NCI-H187 treated with DMSO at 0.1 percent for 48 hours (cell line): ENCODE measurements at places on chromosomes 7 and 10.

- no peak for DNase-seq
Observed at GRCh38 chr10:122251459-122252255, 19.4 kb upstream of the BTBD16 start.

DNA sequence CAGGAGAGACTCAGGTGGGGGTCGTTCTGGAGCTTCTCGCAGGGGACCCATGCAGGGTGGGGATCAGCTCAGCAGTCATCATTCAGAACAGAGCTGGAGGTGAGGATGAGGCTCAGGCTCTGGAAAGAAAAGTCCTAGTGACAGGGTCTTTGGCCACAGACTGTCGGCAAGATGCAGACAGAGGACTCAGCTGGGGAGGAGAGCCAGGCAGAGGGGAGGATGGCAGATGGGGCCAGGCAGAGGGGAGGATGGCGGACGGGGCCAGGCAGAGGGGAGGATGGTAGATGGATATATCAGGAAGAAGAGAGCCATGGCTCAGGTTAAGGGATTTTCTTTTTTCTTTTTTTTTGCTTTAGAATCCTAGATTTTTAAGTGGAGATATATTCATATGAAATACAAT lies 7.7 kb upstream of the IL15RA start:
- DNase-seq, result no peak

DNA sequence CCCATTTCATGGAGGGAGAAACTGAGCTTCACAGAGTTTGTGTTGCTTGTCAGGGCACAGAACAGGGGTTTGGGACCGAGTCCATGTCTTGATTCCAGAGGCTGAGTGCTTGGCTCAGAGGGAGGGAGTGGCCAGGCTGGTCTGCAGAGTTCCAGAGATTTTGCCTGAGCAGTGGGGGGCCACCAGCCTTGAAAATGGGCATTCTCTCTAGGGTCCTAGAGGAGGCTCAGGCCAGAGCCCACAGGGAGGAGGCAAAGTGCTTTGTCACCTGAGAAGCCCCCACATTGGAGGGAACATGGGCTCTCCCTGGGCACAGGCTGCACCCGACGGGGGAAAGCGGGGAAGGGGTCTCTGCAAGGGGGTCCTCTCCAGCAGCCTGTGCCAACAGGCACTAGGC lies 51.5 kb downstream of the DOCK1 start:
- no peak for DNase-seq

DNA sequence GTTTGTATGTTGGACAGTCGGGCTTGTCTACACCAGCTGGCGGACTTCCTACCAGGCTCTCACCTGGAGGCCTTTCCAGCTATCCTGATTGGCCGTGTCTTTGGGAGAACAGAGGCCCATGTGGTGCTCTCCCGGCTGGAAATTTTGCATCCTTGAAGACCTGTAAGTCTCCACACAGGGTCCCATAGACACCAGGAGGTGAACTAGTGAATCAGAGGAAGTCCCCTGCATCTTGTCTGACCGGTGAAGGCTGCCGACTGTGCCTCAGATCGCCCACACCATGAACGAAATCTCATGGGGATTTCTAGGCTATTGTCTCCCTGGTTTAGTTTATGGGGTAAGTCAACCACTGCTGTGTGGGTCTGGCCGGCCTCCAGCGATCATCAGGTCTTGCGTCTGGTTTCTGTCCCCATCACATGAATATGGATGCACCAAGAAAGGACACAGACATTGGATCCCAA lies 108.4 kb upstream of the LYZL2 start:
- no peak for DNase-seq

GRCh38 chr7:73905360-73905759 lies 44.4 kb downstream of the TMEM270 start:
- no peak for DNase-seq

- DNase-seq, result no peak
Observed at GRCh38 chr7:132782777-132783640, 206.7 kb upstream of the PLXNA4 start.

DNA sequence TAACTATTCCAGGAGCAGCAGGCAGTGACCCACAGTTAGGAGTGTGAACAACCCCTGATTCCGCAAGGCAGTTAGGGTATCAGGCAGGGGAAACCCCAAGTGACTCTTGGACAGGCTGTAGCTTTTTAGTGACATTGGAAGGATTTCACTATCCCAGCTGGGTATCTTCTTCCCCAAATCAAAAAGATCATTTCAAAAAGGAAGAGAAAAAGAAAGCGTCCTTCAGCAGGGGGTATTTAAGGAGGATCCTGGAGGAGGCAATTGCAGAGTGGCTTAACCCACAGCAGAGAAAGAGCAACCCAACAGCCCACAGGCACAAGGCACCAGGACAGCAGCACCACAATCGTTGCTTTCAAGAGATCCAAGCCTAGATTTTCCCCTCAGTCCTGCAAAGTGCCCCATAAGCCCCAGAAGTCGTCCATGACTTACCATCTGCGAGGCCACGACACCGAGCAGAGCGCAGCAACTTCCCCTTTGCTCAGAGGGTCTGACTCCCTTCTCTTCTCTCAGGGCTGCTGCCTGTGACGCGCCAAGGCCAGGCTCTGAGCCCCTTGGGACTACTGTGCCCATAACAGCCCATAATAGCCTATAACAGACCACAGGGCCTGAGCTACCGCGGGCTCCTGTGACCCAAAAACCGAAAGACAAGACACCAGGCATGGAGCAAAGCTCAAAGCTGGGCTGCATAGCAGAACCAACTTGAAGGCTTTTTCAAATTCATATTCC lies 19.8 kb downstream of the PIK3AP1 start:
- DNase-seq, result no peak

- DNase-seq, result no peak
Observed at GRCh38 chr7:136956232-136956631, 87.8 kb downstream of the CHRM2 start.

GRCh38 chr10:81876253-81877077 lies 1.5 kb downstream of the NRG3 start:
- DNase-seq, result no peak

DNA sequence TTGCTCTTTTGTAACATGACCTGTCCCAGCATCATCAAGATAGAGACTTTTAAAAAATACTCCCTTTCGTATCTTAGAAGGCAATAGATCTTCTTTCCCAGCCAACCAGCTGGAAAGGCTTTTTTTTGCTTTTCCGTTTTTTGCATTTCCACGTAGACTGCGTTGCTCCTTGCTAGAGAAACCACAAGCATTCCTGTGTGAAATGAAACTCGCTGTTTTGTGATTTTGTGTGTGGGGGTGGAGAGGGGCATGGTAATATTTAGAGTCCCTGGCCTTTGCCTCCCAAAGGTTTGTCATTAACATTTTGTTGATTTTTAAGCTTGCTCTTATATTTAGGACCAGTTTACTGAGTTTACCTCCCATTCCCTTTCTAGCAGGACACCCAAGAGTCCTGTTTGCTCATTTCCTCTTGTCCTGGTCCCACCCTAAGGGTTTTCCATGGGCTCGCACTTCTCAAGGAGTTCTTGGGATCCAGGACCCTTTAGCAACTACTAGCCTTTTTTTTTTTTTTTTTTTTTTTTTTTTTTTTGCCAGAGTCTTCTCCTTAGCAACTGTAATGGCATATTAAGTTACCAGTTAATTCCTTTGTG lies 243.6 kb downstream of the BICC1 start:
- DNase-seq, result no peak

GRCh38 chr7:156892081-156892800 lies 742 bp downstream of the LMBR1 start:
- no peak for DNase-seq

GRCh38 chr7:3011211-3011852 lies 32.3 kb downstream of the CARD11 start:
- no peak for DNase-seq

DNA sequence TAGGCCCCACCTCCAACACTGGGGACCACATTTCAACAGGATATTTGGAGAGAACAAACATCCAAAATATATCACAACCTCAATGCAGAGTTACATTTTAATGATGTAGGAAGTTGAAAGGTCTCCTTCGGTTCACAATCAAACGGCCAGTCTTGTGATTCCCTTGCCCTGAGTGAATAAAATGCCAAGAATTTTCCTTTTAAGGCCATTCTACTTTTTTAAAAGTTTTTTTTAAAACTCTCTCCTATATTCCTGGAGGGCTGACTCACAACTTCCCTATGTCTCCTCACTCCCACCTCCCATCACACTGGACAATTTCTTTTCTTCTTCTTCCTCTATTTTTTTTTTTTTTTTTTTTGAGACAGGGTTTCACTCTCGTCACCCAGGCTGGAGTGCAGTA lies 693.6 kb upstream of the AUTS2 start:
- no peak for DNase-seq

- no peak for DNase-seq
Observed at GRCh38 chr10:131882151-131882550, 18.7 kb upstream of the PPP2R2D start.

- DNase-seq, result no peak
Observed at GRCh38 chr10:15841696-15842095, 18.6 kb downstream of the MINDY3 start.

DNA sequence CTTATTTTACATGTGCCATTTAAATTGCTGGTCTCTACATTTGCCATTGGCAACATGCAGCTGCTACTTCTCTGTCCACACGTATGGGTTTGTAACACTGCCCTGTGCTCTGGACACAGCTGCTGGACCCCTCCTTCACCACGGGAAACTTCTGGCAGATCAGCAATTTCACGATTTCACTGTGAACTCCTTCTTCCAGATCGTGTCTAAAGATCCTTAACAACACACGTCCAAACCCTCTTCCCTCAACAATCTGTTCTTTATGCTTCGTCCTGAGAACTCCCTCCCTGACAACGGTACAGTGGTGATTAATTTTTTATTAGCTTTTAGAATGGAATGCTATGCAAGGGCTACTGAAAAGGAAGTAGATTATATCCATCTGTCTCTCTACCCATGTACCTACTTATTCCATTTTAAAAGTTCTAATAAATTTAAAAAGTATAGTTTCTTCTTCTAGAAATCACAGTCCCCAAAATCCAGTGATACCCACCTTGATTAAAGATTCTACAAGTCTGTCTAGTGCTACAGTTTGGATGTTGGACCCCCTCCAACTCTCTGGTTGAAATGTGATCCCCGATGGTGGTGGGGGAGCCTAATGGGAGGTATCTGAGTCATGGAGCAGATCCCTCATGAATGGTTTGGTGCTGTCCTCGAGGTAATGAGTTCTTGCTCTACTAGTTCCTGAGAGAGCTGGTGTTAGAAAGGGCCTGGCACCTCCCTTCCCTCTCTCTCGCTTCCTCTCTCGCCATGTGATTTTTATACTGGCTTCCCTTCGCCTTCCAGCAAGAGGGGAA lies 81.0 kb downstream of the KIAA1549 start:
- no peak for DNase-seq

- no peak for DNase-seq
Observed at GRCh38 chr10:93672022-93672678, 30.2 kb downstream of the FRA10AC1 start.

GRCh38 chr10:20147684-20148083 lies 331.5 kb downstream of the PLXDC2 start:
- DNase-seq, result no peak

GRCh38 chr7:31027161-31027965 lies 24.7 kb upstream of the ADCYAP1R1 start:
- DNase-seq, result no peak

DNA sequence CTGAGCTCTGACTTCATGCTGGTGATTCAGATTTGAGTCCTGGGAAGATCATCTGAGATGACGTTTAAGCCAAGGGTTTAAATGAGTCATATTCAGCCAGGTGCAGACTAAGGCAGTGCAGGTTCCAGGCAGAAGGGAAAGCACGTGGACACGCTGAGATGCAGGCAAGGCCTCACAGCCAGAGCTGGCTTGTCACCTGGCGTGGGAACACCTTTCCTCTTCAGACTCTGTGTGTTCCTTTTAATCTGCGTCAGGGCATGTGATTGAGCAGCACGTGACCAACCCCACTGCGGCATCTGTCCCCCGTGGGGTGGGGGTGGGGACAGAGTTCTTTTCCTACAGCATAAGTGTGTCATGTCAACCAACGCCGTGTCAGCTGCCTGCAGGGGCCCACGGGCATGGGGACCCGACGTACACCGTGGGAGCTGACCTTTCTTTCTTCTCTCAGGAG lies 10.7 kb upstream of the IDI2 start:
- DNase-seq, result no peak

- DNase-seq, result no peak
Observed at GRCh38 chr7:102208826-102209225, 77.8 kb upstream of the SH2B2 start.

DNA sequence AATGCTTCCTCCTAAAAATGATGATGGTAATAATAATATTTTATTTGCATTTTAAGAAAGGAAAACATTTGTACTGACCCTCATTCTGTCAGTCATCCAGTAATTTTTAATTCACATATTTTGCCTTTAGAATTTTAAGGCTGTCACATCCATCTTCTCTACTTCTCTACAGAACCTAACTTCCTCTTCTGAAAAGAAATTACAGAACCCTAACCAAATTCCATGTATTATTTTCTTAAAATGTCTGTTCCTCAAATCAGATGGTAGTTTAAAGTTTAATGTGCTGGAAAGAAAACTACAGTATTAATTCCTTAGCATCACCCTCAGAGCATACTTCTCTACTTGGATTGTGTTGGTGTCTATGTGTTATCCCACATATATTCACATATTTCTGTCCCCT lies 9.0 kb downstream of the PIK3CG start:
- no peak for DNase-seq

DNA sequence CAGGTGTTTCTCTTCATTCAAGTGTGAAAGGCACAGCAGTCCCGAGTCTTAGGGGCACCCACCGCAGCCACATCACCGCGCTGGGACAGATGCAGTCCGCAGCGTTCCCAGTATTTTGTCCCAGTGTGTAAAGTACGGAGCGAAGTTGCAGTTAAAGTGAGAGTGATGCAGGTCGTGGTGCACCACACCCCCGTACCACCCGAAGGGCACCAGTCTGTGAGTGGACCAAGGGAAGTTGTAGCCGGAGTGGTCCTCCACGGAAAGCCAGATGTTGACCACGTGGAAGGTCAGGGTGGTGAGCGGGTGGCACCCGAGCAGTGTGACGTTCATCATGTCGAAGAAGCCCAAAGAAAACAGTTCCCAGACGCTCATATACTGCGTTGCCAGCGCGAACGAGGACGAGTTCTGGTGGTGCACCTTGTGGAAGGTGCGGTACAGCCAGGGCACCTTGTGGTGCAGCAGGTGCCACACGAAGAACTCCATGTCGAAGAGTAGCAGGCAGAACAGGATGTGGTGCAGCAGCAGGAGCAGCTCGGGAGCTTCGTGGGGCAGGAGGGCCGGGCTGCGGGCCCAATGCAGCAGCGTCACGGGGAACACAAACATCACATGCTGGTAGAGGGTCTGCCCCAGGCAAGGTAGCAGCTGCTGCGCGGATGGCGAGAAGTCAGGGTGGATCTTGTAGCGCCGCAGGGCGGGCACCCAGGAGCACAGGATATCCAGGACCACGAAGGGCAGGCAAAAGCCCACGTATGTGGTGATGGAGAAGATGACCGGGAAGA lies 526 bp downstream of the CH25H start:
- DNase-seq, result no peak

GRCh38 chr7:136104269-136104603 lies 127.1 kb upstream of the MTPN start:
- DNase-seq, result no peak

GRCh38 chr7:127833641-127834040 lies 181.6 kb downstream of the SND1 start:
- no peak for DNase-seq

GRCh38 chr10:114166043-114166442 lies 8.0 kb downstream of the CCDC186 start:
- DNase-seq, result no peak
